ENCODE measurements at places on chromosomes 3 and 15.

- no peak for DNase-seq
These were observed 999 bp downstream of the ZNF280D start for GRCh38 chr15:56732135-56732885.

DNA sequence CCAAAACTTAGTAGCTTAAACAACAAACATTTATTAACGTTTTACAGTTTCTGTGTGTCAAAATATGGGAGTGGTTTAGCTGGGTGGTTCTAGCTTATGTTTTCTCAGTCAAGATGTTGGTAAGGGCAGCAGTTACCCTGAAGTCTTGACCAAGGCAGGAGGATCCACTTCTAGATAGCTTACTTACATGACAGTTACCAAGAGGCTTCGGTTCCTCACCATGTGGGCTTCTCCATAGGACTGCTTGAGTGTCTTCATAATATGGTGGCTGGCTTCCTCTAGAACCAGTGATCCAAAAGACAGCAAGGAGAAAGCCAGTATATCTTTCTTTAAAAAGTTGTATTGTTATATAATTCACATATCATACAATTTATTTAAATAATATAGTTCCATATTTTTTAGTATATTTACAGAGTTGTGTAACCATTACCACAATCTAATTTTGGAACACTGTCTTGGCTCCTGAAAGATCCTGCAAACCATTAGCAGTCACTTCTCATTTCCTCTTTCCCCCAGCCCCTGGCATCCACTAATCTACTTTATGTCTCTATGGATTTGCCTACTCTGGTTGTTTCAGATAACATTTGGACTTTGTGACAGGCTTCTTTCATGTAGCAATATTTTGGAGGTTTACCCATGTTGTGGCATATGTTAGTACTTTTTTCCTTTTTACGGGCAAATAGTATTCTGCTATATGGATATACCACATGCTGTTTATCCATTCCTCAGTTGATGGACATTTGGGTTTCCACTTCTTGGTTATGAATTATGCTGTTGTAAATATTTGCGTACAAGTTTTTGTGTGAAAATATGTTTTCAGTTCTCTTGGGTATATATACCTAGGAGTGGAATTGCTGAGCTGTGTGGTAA lies 33.3 kb downstream of the MAPK6 start:
- peak; percentile 71 for DNase-seq

DNA sequence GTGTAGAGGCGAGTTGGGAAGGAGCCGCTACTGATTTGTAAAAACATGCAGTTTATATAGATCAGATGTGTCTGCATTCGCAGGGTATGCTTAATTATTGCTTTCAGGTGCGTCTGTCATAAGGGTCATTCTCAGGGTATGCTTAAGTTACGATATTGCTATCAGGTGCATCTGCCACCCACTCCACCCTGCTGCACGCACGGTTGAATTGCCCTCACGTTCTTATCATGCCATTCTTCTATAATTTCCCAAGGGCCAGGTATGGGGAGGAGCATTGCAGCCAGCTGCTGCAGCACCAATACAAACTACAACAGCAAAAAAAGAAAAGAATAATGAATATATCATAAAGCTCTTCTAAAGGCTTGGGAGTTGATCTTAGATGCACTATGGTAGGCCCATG lies 230.0 kb downstream of the KBTBD8 start:
- no peak for DNase-seq

- DNase-seq, result no peak
These were observed 72.5 kb upstream of the ARHGEF3 start for GRCh38 chr3:56874269-56874668.

DNA sequence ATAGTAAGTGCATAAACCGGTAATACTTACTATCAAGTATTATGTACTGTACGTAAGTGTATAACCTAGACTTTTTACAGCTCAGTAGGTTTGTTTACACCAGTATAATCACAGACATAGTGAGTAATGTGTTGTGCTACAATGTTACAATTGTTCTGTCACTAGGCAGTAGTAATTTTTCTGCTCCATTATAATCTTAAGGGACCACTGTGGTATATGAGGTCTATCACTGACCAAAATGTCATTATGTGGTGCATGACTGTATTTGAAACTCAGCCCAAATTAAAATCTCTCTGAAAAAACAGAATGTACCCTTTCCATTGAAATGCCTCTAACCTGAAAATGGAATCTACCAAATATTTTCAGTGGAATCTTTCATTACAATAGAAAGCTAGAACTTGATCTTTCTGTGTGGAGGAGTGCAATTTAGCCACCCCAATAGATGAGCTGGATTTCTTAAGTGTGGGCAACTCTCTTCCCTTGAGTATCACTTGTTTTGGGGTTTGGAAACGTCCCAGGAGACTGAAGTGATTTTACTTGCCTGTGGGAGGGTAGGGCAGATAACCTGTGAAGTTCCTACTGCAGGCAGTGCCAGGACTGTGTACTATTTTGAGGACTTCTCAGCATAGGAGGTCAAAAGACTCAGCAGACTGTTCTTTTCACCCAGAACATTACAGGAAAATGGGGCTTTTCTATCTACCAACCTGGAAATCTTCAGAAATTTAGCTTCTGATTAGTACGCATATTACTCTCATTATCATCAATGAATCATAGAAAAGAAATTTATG lies 50.9 kb downstream of the FAM98B start:
- DNase-seq, result no peak

GRCh38 chr3:70431911-70432310 lies 119.5 kb upstream of the MDFIC2 start:
- DNase-seq, result no peak

DNA sequence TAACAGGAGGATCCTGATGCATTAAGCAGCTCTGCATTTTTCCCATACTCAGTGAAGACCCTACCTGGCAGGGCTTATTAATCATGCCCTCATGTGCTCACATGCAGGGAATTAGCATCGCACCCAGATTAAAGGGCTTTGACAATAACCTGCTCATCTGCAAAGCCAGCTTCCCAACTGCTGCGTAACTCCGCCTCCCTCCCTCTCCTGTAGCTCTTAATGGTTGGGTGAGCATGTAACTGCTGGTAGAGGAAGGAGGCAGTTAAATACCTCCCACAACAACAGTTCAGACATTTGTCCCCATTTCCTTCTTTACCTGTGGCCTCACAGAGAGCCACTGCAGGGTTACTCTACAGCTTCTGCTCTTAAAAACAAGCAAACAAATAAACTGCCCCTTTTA lies 203.6 kb upstream of the WNT5A start:
- no peak for DNase-seq

DNA sequence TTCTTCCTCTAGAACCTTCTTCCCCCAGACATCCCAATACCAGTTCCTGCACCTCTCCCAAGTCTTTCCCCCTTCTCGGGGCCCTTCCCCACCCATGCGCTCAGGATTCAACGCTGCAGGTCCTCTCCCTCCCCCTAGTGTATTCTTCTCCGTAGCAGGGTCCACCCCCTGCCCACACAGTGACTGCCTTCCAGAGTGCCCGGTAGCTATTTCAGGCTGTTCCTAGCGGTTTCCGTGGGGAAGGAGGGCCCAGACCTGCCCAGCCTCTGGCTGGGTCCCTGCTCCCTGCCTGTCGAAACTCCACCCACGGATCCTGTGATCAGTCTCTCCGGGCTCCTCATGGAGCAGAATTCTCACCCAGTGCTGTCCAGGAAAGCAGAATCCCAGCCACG lies 45.2 kb upstream of the SEC61A1 start:
- DNase-seq, result no peak

DNA sequence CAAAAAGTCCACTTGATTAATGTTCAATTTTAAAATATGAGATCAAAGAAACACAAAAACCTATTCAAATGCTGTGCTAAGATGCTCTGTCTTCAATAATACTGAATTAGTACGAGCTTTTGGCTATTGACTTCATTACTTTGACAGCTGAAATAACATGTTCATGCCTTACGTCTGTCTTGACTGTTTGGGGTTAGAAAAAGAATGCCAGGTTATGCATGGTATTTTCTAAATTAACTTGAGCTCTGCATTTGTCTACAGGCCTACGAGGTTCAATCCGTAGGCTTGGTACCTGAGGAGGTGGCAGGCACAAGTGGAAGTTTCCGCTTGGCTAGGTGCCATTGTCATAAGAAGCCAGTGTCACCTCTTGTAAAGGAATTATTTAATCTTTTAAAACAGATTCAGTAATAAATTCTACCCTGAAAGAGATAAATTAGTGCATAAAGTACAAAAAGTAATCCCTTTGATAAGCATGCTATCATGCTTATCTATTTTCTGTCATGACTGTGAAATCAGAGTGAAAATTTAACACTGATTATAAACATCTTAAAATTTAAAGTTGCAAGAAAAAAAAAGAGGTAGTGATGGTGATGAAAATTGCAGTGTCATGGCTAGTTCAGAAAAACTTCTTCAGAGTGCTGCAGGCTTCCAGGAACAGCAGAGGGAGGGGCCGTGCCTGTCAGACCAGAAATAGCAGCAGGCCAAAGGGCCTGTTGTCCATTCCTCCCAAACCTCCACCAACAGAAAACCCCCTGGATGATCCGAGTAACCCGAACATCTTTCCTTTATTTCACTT lies 115.7 kb downstream of the ARRDC4 start:
- peak; percentile 78 for DNase-seq

GRCh38 chr3:140753865-140754754 lies 76.2 kb downstream of the TRIM42 start:
- DNase-seq, result no peak

DNA sequence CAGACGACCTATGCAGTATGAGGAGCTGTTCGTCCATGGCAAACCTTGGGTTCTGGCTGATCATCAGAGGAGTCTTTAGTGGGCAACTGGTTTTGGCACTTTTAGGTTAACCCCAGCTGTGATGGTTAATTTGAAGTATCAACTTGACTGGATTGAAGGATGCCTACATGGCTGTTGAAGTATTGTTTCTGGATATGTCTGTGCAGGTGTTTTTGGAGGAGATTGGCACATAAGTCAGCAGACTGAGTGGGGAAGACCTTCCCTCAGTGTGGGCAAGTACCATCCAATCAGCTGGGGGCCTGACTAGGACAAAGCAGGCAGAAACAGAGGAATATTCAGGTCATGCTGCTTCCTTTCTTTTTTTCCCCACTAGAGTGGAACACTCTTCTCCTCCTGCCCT lies 284.1 kb downstream of the NFKBIZ start:
- no peak for DNase-seq

DNA sequence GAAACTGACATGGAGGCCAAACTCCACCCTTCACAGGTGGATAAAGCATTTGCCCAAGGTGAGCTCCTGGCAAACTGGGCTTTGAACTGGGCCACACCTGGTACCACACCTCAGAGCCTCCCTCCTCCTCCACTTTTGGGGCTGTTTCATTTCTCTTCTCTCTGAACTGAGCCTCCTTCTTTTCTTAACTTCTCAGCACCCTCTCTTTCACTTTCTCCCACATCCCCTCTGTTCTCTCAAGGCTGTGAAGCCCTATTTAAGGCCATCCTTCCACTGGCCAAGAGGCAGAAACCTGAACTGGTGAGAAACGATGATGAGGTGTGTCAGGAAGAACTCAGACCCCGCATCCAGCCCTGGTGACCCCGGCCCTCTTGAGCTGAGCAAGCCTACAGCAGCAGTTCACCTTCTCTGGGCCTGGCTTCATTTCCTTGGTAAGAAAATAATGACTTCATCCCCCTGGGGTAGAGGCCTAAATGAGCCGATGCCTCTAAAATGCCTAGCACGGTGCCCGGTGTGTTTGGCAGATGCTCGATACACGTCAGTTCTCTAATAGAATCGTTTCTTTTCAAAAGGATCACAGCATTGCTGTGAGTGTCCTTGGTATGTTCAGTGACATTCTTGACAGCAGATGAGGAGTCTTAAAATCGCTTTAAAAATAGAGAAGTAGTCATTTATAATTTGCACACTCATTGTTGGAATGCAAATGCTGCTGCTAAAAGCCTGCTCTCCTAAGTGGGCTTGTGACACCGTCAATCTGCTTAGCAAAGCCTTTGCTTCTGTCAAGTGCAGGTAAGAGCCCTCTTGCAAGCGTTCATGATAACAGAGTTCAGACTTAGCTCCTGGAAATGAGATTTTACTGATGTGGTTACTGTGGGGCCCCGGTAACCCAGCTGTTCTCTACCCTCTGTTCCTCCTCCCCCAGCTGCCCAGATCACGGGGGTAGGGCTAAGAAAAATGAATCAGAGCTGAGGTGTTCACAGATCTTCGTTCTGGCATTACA lies 97.7 kb upstream of the ATP2B2 start:
- no peak for DNase-seq

DNA sequence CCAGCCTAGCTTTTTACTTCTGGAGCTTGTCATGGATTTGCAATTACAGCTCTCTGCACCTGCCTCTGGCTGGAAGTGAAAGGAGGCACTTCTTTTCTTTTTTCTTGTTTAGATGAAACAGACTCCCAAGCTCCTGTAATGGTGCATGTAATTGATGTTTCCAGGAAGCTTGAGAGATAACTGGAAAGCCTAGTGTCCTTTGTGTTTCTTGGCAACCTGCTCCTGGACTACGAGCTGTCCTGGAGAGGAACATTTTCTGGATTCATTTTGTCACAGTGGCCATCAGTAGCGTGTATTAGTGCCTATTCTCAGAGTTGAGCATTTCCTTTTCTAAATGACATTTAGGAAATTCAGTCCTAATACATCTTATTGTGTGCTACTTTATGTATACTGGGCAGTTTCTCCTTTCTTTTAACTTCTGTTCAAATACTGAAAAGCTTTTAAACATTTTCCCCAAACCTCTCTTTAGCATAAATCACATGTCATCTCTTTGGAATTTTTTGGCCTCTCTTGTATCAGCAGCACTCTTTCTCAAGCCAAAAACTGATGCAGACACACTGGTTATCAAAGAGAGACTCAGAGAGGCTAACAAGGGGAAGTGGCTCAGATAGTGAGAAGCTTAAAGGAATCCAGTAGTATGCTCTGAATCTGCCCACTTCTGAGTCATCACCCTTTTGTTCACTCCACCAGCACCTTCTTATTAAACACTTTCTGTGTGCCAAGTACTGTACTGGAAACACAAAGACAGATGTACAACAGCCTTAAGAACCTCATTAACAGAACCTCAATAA lies 62.6 kb upstream of the SLC2A2 start:
- peak; percentile 11 for DNase-seq

- peak; percentile 6 for DNase-seq
These were observed 17.1 kb downstream of the ZBED2 start for GRCh38 chr3:111577798-111578685.

DNA sequence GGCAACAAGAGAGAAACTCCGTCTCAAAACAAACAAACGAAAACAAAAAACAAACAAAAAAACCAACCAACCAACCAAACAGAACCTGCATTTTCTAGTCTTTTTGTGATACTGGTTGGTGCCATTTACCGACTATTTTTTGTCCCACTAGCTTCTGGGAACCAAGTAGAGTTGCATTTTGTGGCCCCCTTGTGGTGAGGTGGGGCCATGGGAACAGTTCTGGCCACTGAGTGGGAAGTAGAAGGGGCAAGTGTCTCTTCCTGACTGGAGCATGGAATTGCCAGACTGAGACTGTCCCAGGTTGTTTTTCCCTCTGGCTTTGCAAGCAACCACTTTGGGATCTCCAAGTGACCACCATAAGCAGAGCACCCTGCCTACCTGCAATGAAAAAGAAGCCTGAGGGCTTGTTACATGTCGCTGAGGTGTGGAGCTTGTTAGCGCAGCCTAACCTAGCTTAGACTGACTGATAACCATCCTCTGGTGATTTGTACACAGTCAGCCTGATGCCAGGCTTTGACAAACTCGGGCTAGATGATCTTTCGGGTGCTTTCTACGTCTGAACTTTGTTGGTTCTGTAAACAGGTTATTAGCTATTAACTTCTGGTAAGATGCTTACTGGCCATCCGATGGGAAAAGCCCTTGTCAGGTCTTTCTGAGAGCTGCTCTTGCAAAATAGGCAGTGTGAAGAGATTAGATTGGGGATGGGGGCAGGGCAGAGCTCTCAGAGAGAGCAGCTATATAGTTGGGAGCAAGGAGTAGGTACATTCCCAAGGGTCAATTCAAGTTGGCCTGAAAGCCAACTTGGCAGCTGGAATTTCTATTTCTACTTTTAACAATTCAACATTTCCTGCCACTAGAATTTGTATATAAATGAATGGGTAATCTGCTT lies 172.2 kb downstream of the SSR3 start:
- DNase-seq, result peak; percentile 50

- no peak for DNase-seq
These were observed 67.4 kb downstream of the SNRPN start for GRCh38 chr15:25022233-25022632.

Data from inflammatory macrophage treated with lipopolysaccharide for 4 hours (primary cell).